ENCODE measurements at places on chromosomes 5 and 9. TPM values are rescaled to one million over a fixed set of nuclear protein-coding genes. Genes with fewer than 3 reads are reported as not detected.

The GPX8 gene
- 34.6 TPM for total RNA-seq

The FSD1L gene
- total RNA-seq, result 6.3 TPM

The CLIC3 gene
- total RNA-seq, result 38.6 TPM

DNA sequence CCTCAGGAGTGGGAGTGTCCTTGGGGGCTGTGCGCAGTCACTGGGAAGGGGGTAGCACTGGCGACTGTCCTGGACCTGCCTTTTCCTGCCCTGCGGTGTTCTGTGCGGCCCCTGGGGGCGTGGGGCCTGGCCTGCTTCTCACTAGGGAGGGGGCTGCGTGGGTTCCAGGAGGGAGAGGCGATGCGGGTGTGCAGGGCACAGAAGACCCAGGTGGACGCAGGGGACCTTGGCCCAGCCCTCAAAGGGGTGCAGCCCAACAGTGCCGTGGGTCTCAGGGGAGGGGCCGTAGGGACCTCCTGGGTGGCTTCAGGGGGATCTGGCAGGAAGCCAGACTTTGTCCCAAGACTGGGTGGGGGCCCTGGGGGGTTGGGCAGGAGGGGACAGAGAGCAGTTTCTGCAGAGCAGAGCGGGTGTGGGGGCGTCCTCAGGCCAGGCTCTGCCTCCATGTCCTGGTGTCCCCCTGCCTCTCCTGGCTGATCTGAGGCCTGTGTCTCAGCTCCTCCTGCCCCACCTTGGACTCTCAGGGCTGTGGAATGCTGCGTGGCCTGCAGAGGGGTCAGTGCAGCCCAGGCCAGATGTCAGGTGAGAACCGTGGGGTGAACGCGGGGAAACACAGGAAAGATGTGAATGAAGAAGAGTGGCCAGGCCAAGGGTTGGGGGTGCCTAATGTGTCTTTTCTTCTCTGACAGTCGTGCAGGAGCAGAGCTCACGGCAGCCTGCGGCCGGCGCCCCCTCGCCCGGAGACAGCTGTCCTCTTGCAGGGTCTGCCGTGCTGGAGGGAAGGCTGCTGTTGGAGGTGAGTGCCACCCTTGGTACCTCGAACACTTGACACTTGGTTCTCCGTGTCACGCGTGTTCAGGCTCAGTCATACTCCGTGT is 54.6 kb downstream of the AHRR start:
- H3K4me1 ChIP-seq, result peaks cover 18% of the 10 kb centered on the region
- H3K4me3 ChIP-seq, result no peak overlapping the region
- peaks cover 6% of the 10 kb centered on the region for H3K27me3 ChIP-seq
- H3K27ac ChIP-seq, result peak overlapping the region; percentile 75

GRCh38 chr5:112918679-112919078 is 3.3 kb downstream of the REEP5 start:
- no peak overlapping the region for H3K27ac ChIP-seq
- H3K4me3 ChIP-seq, result peak overlapping the region; percentile 24
- peaks cover 31% of the 10 kb centered on the region for H3K36me3 ChIP-seq
- no peaks in the 10 kb centered on the region for H3K27me3 ChIP-seq

GRCh38 chr9:111000202-111000601 is 38.1 kb downstream of the LPAR1 start:
- H3K27ac ChIP-seq, result no peak overlapping the region
- peaks cover 27% of the 10 kb centered on the region for H3K4me1 ChIP-seq
- DNase-seq, result no peak

DNA sequence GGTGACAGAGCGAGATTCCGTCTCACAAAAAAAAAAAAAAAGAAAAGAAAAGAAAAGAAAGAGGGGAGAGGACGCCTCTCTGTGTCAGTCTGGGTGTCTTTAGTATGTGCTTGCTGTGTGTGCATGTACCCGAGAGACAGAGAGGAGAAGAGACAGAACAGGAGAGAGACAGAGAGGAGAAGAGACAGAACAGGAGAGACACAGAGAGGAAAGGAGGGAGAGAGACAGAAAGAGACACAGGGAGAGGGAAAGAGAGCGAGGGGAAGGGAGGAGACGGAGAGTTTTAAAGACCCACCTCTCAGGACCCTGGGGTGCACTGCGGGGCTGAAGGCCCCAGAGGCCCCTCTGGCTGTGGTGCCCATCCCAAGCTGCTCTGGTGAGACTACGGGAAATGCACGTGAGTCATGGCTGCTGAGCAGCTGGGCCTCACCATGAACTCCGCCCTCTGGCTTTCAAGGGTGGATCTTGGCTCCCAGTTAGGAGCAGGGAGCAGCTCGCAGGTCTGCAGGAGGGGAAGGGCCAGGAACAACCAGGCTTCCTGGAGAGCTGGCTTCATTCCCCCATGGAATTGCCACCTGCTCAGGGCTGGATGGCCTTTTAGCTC is 7.9 kb downstream of the SLC6A3 start:
- no peaks in the 10 kb centered on the region for H3K4me1 ChIP-seq
- no peaks in the 10 kb centered on the region for H3K36me3 ChIP-seq
- peaks cover 61% of the 10 kb centered on the region for H3K27me3 ChIP-seq
- no peak overlapping the region for H3K4me3 ChIP-seq
- H3K27ac ChIP-seq, result no peak overlapping the region

- peaks cover 5% of the 10 kb centered on the region for H3K27me3 ChIP-seq
- H3K4me3 ChIP-seq, result no peak overlapping the region
- no peak overlapping the region for H3K27ac ChIP-seq
- H3K36me3 ChIP-seq, result no peaks in the 10 kb centered on the region
- peaks cover 12% of the 10 kb centered on the region for H3K4me1 ChIP-seq
These were observed 209.3 kb downstream of the DAB2IP start for GRCh38 chr9:121860744-121861143.
